Stimulated activated CD4-positive, alpha-beta T cell treated with anti-CD3 and anti-CD28 coated beads, TNF-alpha, amount 100 ng/mL, for 48 hours (primary cell): ENCODE measurements at places on chromosomes 7 and 10.

GRCh38 chr10:43249151-43249961, 17.5 kb downstream of the RASGEF1A start:
- no peak for DNase-seq

DNA sequence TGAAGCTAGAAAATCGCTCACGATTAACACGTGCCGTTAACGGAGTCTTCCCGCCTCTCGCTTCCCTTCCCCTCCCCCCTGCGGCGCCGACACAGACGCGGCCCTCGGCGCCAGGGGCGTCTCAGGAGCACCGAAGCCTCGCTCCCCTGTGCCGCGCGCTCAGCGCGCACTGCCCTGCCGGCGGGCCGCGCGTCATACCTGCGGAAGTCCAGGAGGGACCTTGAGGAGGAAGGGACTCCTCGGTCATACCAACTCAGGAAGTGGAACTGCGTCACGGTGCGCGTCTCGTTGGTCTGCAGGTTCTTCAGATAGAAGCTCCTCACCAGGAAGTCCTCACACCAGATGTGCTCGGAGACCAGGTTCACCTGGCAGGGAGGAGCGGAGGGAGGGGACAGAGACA, 239.6 kb downstream of the DNAJB6 start:
- peak; percentile 49 for DNase-seq

- DNase-seq = no peak
Observed at GRCh38 chr7:390761-391410, 100.9 kb downstream of the FOXL3 start.

DNA sequence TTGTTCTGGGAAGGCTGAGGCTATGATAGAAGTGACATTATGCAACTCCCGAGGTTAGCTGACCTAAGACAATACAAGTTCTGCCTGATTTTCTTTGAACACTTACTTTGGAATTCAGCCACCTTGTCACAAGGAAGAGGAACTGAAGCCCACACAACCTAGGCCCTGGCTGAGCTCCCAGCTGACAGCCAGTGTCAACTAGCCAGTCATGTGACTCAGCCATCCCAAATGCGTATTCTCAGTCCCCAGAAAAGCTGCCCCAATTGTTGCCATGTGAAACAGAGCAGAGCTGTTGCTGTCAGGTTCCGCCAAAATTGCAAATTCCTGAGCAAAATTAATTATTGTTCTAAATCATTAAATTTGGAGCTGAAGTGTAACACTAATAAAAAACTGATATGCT, 1010.0 kb downstream of the XPNPEP1 start:
- no peak for DNase-seq

DNA sequence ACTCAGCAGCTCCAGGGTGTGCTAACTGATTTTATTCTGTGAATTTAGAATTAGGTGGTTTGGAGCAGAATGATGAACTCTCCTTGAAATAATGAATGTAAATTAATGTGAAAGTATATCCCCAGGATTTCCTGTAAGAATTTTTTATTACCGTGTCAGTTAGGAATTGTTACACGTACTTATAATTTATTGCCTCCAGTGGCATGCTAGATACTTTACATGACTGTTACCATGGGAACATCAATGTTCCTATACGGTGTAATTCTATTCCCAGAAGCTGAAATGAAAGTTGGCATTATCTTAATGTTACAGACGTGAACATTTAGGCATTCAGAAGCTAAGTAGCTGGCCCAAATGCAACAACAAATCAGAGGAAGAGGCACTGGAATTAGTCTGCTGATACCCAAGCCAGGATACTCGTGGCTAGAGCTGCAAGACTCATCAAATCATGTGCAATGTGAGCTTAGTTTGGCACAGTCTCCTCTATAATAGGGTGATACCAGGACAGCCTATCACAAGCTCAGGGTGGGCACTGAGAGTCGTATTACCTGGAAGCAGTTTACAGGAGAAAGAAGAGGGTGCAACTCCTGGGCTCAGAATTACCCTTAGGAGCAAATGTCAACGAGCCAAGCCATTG, 30.0 kb upstream of the PRKAR2B start:
- no peak for DNase-seq

GRCh38 chr10:120460776-120461175, 3.7 kb downstream of the PLPP4 start:
- DNase-seq = no peak

DNA sequence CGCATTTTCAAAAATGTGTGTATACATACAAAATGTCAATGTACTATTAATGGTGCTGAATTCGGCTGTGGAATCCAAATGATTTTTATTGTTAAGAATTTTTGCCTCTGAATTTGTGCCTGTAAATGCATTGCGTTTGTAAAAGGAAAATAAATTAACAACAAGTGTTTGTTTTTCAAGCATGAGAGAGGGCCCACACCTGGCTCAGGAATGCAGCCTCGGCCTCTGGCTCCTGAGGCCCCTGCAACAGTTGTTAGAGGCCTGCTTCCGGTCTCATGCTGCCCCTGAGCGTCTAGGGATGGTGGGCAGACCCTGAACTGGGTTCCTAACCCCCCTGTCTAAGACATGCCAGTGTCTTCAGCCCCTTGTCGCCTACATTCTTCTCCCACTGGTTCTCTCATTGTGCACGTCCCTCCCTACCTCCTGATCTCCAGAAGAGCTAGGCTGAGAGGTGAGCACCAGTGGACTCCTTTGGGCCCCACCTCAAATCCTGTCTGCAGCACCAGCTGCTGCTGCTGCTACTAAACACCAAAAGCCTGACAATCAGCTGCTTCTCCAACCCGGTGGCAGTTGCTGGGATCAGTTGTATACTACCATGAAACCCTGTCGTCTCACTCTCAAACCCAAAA, 1.9 kb upstream of the BTBD16 start:
- DNase-seq = no peak

- DNase-seq = no peak
Observed at GRCh38 chr10:1468811-1469210, 268.5 kb downstream of the ADARB2 start.

- no peak for DNase-seq
Observed at GRCh38 chr7:2441430-2442058, 34.7 kb downstream of the GRIFIN start.

- DNase-seq = no peak
Observed at GRCh38 chr10:22690614-22691431, 23.6 kb downstream of the PIP4K2A start.

DNA sequence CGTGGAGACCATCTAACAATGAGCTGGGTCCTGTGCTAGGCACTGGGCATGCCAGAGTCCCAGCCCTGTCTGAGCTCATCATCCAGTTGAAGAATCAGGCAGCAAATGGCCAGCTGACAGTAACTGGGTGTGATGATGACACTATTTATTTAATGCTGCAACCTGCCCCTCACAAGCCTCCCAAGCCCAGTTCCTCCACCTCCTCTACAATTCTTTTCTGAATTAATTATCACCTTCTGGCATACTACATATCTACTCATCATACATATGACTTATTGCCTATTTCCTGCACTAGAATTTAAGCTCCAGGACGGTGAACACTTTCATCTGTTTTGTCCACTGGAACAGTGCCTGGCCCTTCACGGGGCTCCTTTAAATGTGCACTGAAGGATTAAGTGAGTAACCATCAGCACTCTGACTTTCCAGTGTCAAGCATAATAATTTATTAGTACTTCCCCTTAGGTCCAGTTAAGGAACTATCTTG, 96.7 kb upstream of the LAMB4 start:
- no peak for DNase-seq

DNA sequence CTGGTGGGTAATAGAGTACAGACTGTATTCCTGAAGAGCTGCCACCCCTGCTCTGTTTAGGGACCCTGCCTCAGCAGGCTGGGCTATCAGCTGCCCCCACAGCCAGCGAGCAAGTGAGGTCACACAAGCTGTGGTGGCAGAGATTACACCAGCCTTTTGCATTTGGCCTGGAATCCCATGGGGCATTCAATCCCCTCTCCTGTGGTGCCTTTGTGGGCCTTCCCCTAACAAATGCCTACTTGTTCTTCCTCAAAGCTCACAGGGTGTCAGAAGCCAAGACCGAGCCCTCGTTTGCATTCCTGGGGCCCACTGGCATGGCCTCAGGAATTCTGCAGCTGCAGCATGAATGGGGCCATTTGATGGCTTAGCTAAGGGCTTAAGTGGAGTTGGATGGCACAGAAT, 212.7 kb upstream of the PHYHIPL start:
- DNase-seq = no peak

GRCh38 chr7:27176524-27176845, 2.4 kb upstream of the HOXA10 start:
- no peak for DNase-seq

DNA sequence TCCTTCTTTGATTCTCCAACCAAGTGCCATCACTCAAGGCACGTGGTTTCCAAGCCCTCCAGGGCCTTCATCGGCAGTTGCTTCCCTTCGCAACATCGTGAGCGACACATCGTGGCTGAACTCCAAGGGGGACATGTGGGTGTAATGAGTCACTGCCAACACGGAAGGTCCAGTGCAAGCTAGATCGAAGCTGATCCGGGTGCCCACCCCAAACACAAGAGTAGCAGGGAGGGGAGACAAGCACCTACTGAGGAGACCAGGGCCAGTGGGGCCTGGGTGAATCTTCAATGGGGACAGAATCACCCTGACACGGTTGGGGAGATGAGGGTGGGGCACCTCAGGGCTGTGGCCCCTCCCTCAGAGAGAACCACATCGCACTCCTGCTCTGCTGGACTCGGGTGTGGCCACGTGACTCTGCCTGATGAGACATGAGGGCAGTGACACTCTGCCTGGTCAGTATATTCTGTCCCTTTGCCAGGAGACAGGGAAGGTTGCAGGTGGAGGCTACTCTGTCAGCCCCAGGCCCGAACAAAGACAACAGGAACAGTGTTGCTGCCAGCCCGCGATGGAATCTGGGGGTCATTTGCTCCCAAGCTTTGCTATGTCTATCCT, 36.8 kb upstream of the HSPA12A start:
- no peak for DNase-seq

DNA sequence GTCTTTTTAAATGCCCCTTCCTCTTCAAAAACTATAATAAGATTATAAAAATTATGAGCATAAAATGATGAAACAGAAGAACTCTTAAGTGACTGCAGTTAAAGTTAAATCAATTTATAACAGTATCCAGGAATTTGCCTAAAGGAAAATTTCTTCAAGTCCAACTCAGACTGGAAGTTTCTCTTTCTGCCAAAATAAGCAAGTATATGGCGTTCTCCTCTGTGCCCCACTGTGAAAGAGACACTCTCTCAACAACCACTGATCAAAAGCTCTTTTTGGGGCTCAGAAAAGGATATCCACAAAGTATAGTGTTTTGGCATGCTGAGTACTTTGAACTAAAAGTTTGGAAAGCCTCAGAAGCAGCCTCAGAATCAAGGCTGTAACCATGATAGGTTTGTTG, 139.9 kb downstream of the SKIDA1 start:
- DNase-seq = no peak

- no peak for DNase-seq
Observed at GRCh38 chr7:94323844-94324243, 70.9 kb upstream of the COL1A2 start.

GRCh38 chr7:44212018-44212417, 11.2 kb downstream of the YKT6 start:
- DNase-seq = no peak

GRCh38 chr7:128084896-128085608, 53.8 kb upstream of the LRRC4 start:
- no peak for DNase-seq

GRCh38 chr10:124419635-124420034, 912 bp upstream of the OAT start:
- DNase-seq = no peak

- DNase-seq = no peak
Observed at GRCh38 chr10:91800756-91801155, 2.5 kb downstream of the TNKS2 start.

- DNase-seq = no peak
Observed at GRCh38 chr7:27302590-27302989, 60.0 kb downstream of the EVX1 start.

DNA sequence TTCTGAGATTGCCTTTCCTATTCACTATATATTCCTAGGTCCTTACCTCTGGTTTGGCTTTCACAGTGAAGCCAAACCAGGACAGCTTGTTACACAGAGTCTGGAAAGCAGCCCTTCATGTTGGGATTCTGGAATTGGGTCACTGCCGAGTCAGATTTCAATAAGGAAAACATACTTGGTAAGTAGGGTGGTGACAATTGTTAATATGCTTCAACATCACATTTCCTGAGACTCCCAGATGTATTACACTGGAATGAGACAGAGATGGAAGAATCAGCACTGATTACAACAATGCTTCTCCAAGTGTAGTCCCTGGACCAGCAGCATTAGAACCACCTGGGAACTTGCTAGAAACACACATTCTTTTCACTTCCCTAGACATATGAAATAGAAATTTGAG, 268.9 kb upstream of the SEMA3C start:
- DNase-seq = no peak

DNA sequence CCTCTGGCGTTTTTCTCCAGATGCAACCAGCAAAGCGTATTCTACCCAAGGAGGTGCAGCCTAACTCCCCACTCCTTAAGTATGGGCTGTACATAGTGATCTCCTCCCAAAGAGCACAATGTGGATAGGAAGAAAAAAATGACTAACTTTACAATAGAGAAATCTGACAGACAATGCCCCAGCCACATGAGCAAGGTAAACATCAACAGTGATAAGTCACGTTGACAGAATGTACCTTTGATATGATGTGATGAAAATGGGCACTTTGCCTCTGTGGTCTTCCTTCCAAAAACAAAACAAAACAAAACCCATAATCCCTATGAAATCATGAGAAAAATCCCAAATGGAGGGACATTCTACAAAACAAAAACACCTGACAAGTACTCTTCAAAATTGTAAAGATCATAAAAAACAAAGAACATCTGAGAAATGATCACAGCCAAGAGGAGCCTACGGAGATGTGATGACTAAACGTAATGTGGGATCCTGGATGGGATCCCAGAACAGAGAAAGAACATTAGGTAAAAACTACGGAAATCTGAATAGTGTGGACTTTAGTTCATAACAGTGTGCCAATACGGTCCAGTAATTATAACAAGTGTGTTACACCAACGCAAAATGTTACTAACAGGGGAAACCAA, 50.6 kb downstream of the ABLIM1 start:
- DNase-seq = no peak

DNA sequence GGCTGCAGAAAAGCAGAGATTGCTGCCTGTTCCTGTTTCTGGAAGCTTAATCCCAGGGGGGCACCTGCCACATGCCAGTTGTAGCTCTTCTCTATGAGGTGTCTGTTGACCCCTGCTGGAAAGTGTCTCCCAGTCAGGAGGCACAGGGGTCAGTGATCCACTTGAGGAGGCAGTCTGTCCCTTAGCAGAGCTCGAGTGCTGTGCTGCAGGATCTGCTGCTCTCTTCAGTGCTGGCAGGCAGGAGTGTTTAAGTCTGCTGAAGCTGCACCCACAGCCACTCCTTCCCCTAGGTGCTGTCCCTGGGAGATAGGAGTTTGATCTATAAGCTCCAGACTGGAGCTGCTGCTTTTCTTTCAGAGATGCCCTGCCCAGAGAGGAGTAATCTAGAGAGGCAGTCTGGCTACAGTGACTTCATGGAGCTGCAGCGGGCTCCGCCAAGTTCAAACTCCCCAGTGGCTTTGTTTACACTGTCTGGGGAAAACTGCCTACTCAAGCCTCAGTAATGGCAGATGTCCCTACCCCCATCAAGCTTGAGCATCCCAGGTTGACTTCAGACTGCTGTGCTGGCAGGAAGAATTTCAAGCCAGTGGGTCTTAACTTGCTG, 57.6 kb upstream of the CROT start:
- no peak for DNase-seq
